ENCODE measurements at places on chromosomes 4 and X.
A peak's percentile ranks its signal among the peaks of the same experiment; 100 is the strongest.

DNA sequence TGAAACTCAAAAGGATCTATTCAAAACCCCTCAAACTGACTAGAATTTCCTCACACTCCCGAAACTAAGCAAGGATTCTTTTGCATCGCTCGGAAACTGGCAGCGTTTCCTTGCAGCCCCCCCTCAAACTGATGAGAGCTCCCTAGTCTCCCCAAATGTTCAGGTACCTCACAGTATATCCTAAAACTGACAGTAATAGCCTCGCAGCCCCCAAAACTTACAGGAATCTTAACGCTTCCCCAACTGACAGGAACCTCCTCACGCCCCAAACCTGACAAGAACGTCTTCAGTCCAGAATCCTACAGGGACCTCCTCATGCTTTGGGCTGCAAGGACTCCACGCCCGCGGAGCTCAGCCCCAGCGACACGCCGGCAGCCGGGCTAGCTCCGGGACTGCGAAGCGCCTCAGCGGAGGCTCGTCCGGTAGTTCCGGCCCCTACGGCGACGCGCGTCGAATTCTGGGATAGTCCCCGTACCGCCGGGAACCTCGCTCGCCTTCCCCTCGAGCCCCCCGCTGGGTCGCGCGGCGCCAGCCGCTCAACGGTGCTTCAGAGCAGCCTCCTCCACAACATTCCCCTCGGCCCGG, 640 bp downstream of the PHF8 start:
- DNase-seq = peak; percentile 22

GRCh38 chr4:174086829-174087799, 196.4 kb downstream of the FBXO8 start:
- DNase-seq = no peak

DNA sequence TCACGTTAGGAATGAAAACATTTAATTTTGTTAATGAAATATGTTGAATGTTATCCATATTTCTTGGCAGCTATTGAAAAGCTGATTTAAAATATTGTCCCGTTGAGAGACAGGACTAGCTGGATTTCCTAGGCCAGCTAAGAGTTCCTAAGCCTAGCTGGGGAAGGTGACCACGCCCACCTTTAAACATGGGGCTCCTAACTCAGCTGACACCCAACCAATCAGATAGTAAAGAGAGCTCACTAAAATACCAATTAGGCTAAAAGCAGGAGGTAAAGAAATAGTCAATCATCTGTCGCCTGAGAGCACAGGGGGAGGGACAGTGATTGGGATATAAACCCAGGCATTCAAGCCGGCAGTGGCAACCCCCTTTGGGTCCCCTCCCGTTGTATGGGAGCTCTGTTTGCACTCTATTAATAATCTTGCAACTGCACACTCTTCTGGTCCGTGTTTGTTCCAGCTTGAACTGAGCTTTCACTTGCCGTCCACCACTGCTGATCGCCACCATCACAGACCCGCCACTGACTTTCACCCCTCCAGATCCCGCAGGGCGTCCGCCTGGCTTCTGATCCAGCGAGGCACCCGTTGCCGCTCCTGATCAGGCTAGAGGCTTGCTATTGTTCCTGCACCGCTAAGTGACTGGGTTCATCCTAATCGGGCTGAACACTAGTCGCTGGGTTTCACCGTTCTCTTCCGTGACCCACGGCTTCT, 308.9 kb downstream of the GLUD2 start:
- no peak for DNase-seq

GRCh38 chrX:1885116-1885515, 270.3 kb downstream of the ASMT start:
- no peak for DNase-seq

- no peak for DNase-seq
These were observed 5.1 kb upstream of the RBM41 start for GRCh38 chrX:107123750-107124149.

- no peak for DNase-seq
These were observed 105.1 kb upstream of the SMIM31 start for GRCh38 chr4:164648849-164649212.

- no peak for DNase-seq
These were observed 42.2 kb downstream of the TLL1 start for GRCh38 chr4:165915215-165915614.

GRCh38 chr4:185540487-185541120, 5.3 kb upstream of the PDLIM3 start:
- DNase-seq = no peak

DNA sequence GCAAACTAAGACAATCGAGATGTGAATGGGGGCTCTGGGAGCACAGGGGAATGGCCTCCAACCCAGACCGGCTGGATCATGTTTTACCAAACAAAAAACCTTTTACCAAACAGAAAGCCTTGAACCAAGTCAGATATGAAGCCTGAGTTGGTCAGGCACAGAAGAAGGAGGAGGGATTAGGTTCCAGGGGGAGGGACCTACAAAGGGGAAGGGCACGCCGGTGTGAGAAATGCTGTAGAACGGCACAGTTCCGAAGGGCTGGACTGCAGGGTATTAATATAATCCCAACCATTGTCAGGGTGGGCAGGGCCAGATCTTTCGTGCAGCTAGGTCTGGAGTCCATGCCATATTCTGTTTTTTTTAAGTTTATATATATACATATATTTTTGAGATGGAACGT, 52.9 kb upstream of the NYX start:
- DNase-seq = no peak

All from CD4-positive, alpha-beta T cell (primary cell).